ENCODE measurements at places on chromosomes 3 and 15.

GRCh38 chr3:10240799-10241198 lies 7.5 kb upstream of the TATDN2 start:
- no peak for DNase-seq

GRCh38 chr3:161356287-161356686 lies 15.0 kb downstream of the SPTSSB start:
- no peak for DNase-seq

- no peak for DNase-seq
Measured at GRCh38 chr3:123296261-123296660, 94.5 kb downstream of the SEC22A start.

- peak; percentile 90 for DNase-seq
Measured at GRCh38 chr15:63892794-63893441, 59.2 kb upstream of the HERC1 start.

DNA sequence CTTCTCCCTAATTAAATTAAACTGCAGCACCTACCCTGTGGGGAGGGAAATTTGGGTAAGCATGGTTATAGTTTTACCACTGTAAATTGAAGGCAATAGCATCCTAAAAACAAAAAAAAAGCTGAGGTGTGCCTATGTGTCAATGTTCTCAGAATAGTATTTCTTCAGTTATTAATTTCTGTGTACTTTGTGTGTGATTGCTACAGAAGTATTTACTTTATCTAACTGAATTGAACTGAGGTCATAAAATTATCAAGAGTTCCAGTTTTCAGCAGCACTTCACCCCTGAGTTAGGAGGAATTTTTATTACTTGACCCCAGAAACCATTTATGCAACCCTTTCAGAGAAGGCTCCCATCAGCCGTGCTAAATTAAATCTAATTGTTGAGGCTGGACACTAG lies 333.6 kb upstream of the ALCAM start:
- DNase-seq: no peak

DNA sequence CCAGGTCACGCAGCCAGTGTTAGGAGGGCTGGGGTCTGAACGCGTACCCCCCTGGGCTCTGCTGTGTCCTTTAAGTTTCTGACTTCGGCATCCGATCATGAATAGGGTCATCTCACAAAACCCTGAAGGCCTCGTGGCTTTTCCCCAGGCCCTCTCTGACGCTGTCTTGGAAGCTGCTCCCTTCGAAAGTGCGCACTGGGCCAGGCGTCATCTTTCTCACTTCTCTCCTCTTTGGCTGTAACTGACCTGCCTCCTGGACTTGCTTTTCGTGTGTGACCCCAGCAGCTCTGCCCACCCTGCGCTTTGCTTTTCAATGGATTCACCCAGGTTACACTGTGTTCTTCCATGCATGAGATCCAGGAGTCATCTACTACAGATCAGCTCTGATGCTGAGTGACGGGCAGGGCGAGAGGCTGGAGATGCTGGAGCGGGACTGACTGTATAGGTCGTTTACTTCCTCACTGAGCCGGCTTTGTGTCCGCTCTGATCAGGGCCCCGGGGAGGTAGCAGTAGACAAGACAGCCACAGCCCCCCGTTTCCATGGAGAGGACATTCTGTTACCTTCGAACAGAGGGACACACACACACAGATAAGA lies 45.0 kb upstream of the PCSK6 start:
- DNase-seq: no peak

DNA sequence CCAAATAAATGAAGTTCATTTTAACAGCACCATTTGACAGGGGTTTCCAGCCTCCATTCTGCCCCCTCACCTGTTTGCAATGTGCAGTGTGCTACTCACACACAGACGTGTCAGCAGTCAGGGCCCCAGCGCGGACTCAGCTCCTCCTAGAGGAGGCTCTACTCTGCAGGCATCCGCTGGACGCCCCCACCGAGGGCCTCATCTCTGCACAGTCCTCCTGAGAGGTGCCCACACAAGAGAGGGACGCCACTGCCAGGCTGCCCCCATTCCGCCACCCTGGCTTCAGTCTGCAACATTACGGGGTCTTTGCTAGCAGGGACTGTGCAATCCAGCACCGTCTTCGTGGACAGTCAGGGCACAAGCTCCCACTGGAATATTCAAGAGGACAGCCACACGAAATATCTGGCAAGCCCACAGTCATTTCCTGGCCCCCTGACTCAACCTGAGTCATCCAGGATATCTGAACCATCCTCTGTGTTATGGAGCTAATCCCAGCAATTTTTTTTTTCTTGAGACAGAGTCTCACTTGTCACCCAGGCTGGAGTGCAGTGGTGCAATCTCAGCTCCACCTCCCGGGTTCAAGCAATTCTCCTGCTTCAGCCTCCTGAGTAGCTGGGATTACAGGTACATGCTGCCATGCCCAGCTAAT lies 255.0 kb downstream of the OCA2 start:
- DNase-seq: no peak

GRCh38 chr15:43283526-43283925 lies 16.8 kb upstream of the TGM5 start:
- no peak for DNase-seq

DNA sequence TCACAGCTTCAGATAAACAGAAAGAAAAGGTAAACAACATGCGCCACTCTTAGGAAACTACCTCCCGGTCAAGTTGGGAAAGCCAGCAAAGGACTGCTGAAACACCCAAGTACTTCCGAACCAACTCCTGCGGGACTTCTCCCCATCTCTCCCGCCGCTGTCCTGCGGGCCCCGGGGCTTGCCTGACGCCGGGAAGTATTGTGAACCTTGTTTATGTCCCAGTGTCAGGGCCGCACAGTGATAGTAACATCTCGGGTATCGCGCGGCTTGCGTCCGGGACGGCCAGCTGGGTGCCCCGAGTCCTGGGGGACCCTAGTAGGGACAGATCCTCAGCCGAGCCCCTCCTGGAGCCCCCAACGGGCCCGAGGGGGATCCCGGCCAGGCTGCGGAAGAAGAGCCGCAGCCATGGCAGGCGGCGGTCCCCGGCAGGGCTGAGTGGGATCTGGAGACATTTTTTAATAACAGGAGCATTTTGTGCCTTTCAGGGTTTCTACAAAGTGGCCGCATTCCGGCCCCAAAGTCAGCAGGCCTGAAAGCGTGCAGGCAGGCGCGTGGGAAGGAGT lies 756 bp downstream of the CLPX start:
- DNase-seq: no peak

GRCh38 chr15:76642671-76643070 lies 262.5 kb downstream of the SCAPER start:
- no peak for DNase-seq

GRCh38 chr3:47225310-47225906 lies 57.2 kb downstream of the KIF9 start:
- no peak for DNase-seq

DNA sequence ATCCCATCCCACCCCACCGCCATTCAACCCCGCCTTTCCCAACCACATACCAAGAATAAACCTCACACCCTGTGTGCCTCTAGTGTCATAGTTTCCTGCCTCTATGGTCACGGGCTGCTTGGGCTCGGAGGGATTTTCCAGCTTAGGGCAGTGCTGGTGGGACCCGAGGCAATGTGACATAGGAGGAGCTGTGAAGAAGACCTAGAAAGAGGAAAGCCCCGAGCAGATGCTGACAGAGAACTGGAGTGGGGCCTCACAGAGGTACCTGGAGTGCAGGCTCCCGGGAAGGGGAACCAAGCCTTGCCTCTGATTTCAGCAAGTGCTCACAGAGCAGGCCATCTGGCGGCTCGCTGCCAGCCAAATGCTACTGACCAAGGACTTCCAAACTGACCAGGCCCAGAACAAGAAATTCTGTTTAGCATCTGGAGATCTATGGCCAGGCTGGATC lies 27.5 kb downstream of the BHLHE40 start:
- DNase-seq: no peak

DNA sequence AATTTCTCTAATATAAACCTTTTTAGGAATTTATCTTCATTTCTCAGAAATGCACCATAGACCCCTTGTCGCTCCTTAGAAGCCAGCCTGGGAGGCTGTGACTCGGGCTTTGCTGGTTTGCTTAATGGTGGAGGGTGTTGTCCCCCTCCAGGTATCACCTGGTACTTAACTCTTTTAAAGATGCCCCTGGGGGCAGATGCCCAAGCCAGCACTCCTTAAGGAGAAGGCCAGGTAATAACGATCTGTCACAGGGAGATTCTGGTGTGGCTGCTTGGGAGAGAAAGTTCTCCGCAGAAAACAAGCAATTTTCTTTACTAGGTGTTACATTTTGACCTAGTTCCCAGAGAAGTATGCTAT lies 22.3 kb downstream of the EHD4 start:
- DNase-seq: no peak

DNA sequence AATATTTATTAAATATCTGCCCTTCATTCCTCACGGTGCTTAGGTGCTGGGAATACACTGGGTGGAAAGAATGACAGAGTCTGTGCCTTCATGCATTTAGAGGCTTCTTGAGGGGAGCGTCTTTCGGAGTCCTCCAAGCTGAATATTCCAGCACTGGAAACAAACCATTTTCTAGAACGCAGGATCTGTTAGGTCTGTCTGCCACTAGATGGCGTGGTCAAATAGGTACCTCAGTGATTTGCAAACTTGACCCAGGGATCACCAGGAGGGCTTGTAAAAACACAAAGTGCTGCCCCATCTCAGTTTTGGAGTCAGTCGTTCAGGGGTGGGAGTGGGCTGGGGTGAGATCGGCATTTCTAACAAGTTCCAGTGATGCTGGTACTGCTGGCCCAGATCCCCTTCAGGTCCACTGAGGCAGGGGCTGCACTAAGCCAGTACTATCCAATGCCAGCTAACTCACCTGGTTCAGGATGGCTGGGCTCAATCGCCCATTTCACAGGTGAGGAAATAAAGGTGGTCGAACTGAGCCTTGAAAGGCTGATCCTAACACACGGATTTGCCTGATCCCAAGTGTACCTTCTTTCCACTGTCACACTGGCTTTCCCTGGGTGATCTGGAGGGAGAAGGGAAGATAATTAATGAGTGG lies 14.8 kb downstream of the ARNT2 start:
- DNase-seq: no peak

DNA sequence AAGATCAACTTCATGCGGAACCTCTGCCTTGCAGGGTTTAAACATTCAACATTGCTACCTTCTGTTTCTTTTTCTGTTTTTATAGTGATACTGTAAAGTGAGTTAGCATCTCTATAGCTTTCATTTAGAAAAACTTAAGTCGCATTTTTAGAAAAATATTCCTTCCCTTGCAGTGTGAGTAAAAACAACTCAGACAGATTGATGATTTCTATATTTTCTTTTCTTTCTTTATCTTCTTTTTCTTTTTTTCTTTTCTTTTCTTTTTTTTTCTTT lies 2.8 kb upstream of the MEIS2 start:
- DNase-seq: no peak

- DNase-seq: no peak
Measured at GRCh38 chr3:10977892-10978510, 14.5 kb upstream of the SLC6A1 start.

DNA sequence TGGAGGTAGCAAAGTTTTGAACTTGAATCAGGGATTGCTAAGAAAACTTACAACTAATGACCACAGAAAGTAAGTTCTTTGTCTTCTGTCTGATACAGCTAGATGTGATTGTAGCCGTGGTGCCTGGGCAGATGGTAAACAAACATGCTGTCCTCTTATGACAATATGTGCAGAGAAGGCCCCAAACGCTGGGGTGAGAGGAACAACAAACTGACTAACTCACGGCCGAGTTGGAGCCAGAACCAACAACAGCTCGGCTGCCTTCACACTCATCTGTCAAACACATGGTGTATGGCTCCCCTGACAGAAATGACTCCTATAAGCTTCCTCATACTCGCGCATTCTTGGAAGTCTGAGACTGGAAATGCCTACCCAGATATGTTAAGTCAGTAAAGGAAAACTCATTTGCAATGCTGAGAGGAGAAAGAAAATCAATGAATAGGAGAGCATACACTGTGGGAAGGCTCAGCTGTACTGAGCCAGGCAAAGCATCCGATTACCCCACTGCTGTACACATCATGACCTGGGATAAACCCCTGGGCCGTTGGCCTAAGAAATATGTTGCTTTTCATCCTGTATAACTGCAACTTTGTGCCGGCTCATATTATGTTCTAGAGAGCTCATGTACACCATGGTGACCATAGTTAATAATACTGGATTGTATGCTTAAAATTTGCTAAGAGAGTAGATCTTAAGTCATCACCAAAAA lies 5.7 kb downstream of the THBS1 start:
- DNase-seq: no peak

DNA sequence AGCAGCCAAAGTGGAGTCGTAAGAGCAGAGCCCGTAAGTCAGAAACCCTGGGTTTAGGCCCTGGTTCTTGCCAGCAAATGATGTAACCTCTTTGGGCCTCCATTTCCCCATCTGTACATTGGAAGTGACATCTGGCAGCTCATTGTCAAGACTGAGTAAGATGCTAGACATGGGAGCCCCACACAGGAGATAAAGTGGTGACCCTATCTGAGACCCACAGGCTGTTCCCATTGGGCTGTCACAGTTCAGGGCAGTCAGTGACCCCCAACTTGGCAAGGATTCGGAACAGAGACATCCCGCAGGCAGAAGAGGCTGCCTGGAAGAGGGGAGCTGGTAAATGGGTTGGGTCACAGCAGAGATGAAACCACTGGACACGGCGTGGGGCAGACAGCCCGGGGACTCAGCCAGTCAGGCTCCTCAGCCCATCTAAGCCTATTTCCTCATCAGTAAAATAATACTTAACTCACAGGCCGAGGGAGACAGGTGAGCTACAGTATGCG lies 1.8 kb downstream of the CLN6 start:
- no peak for DNase-seq

DNA sequence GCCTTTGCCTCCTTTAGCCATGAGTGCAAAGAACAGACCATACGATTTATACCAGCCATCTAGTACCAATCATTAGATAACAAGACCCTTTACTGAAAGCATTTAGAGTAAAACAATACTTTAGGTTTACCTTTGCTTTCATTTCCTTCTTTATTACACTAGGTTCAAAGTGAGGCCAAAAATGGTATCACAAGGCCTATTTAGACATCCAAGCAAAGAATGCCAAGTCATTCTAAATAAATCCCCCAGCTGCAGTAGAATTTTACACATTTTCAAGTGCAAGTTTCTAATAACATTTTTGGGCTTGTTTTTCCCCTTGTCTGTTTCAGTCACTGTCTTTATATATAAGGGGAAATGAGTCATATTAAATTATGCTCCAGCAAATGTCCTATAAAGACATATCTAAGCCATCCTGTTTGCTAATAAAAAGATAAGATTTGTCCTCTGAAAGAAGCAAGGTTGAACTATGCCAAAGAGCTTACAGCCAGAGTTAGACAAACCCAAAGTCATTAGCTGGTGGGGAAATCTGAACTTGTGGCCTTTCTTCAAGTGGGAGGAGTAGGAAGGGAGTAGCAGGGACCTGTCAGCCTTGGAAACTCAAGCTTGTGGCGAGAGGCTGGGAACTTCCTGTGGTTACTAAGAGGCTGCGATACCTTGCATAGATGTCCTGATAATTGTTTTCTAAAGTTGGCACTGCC lies 232.7 kb downstream of the MECOM start:
- no peak for DNase-seq

DNA sequence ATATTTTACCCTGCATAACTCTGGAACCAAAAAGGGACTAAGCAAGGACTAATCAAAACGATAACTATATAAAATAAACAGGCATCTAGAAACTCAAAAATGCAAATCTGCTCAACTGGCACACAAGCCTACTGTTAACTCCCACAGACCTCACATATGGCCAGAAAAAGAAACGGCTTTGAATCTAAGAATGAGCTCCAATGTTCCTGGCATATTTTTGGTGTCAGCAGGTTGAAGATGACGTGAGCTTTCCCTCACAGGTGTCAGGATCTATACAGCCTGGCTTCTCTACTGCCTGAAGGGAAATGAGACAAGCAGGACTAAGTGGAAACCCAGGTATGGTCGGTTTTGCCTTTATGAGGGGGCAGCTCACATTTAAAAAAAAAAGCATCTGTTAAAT lies 120.1 kb upstream of the SPATA12 start:
- no peak for DNase-seq

- DNase-seq: no peak
Measured at GRCh38 chr3:102510663-102511062, 75.8 kb downstream of the ZPLD1 start.

All from SIG-M5 (cell line).